Stimulated activated CD8-positive, alpha-beta memory T cell treated with anti-CD3 and anti-CD28 coated beads, Interleukin-4, amount 100 ng/mL, for 1 hour (primary cell): ENCODE measurements at places on chromosomes 12 and 14.
A peak's percentile ranks its signal among the peaks of the same experiment; 100 is the strongest.

GRCh38 chr12:110314308-110314707 is 33.3 kb downstream of the ATP2A2 start:
- no peak for DNase-seq

DNA sequence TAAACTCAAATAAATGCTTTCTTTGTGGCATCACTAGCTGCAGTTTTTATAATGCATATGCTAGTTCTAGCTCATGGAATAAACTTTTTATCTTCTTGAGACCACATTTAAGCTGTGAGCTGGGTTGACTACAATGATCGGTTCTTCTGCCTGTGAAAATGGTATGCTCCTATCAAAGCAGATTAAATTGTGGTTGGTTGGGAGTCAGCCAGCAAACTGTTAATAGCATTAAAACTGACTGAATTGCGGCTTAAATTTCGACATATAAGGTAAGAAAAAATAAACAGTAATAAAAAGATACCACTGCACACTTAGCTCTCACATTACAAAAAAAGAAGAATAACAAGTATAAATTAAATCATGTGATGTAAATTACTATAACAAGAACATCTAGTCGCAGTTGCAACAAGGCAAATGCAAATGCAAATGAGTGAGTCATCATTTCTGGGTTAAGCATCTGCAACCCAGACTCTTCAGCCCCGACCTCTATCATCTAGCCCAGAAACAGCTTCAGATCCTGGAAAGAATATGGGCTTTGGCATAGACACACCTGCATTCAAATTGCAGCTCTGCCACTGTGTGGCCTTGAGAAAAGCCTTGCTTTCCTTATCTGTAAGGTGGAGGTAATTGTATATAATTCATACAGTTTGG is 19.8 kb upstream of the DHRS7 start:
- DNase-seq = no peak

GRCh38 chr14:65453807-65454480 is 41.4 kb downstream of the FUT8 start:
- DNase-seq = no peak

DNA sequence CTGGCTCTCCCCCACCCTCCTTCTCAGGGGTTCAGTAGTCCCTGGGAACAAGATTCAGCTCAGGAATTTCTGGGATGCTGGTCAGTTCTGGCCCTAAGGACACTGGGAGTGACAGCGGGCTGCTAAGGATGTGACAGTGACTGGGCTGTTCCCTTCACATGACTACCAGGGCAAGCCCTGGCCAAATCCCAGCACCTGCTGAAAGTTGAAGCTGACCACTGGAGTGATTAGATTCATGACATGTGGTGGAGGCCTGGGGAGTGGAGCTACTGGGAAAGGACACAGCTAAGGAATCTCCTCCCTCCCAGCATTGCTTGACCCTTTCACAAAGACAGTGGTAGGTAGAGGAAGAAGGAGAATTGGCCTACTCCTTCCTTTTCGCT is 204.9 kb downstream of the DAD1 start:
- no peak for DNase-seq

DNA sequence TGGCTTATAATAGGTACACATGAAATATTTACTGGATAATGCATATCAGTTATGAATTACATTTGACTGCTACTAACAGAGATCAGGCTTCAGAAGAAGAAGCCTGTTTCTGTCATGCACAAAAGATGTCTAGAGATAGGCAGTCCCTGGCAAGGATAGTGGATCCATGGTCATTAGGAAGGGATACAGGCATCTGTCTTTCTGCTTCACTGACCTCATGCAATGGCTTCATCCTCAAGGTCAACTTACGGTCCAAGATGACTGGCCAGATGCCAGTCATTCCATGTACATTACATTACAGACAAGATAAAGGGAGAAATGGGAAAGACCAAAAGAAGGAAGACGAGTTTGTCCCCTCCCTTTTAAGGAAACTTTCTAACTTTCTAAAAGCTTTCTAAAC is 94.0 kb downstream of the NUAK1 start:
- no peak for DNase-seq

DNA sequence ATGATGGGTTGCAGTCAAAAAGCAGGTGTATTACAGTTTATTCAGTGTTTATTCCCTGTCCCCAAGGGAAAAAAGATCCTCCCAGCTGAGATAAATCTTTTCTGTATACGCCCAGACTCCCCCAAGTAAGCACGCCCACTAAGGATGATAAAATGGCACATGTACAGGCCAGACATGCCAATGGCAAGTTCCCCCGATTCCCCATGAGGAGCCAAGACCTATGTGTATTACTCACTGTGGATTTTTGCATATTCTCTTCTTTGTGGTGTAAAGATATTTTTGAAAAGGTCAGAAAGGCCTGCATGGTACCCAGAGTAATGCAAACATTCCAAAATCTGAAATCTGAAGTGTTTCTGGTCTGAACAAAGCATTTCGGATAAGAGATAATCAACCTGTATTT is 22.2 kb downstream of the NR2C1 start:
- DNase-seq = no peak

GRCh38 chr12:80622271-80622670 is 85.2 kb upstream of the MYF6 start:
- DNase-seq = no peak

GRCh38 chr14:105527826-105528585 is 1.6 kb downstream of the TMEM121 start:
- peak; percentile 47 for DNase-seq

GRCh38 chr12:2238111-2238510 is 185.3 kb downstream of the CACNA1C start:
- no peak for DNase-seq

DNA sequence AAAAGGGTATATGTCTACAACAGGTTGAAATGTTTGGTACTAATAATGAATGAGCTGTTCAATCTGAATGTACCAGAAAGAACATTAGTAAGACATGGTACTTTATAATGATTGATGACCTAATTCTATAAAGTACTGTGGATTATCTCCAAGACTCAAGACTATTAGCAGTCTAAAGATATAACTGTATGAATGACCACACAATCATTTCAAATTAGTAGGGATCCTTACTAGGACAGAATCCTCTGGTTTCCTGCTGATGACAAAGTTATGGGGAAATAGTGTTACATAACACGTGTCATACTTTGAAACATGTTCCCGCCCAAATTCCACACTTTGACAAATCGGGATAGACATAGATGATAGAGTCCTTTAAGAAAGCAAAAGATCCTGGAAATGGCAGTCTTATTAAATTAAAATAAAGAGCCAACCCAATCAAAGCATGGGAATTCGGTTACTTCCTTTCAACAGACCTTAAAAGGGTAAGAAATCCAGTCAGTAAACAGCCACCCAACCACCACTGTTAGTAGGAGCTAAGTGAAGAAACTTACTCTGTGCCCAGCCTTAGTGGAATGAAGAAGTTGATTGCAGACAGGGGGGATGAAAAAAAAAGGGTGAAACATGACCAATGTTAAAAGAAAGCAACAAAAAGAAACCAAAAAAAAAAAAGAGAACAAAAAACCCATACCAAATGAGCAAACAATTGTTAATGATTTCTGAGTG is 2.8 kb downstream of the VPS29 start:
- no peak for DNase-seq

DNA sequence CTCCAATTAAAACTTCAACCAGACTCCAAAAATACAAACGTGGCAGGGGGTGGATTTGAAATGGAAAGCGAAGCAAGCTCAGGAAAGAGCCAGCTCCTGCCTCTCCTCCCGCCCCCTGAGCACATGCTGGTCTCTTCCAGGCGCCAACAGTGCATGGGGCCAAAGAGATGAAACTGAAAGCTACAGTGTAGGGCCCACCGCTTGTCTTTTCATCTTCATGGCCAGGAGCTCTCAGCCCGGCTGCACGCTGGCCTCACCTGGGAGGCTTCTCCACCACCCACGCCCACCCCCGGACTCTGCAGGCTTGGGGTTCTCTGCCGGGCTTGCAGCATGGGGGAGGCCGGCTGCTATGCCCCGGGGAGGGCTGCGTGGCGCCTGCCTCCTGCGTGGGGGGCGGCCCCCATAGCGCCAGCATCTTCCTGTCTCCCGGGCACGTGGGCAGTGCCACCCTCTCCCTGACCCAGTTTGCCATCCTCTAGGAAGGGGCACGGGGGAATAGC is 2.0 kb downstream of the RIMBP2 start:
- no peak for DNase-seq

GRCh38 chr14:101763941-101764709 is 2.6 kb downstream of the PPP2R5C start:
- no peak for DNase-seq

DNA sequence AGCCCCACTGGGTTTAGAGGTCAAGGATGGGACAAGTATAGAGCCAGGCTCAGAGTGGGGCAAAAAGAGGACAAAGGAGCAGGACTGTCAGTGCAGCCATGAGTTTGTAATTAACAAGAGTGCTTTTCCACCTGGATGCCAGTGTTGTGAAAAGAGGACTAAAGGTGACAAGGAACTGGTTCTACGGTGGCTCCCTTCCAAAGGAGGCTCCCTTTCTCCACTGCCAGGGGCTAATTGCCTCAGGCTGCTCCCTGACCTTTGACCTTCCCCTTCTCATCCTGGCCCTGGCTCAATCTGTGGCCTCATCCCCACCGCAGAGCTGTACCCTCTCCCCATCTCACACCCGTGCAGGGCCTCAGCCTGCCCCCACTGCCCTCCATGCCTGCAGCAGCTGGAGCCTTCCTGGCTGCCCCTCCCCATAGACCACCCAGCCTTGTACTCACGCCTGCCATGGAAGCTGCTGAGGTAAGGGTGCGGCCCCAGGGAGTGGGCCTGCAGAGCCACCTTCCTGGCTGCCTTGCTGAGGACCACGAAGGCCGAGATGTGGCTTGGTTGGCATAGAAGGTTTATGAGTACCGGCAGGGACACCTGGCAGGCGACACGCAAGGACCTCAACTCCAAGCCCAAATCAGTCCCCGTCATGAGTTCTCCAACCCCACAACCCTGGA is 24.8 kb upstream of the FKBP4 start:
- DNase-seq = no peak

- no peak for DNase-seq
Measured at GRCh38 chr12:23169696-23170013, 544.7 kb downstream of the ETNK1 start.

- DNase-seq = no peak
Measured at GRCh38 chr12:99131751-99132199, 486.7 kb downstream of the APAF1 start.
